ENCODE measurements at places on chromosomes 3 and 15.

DNA sequence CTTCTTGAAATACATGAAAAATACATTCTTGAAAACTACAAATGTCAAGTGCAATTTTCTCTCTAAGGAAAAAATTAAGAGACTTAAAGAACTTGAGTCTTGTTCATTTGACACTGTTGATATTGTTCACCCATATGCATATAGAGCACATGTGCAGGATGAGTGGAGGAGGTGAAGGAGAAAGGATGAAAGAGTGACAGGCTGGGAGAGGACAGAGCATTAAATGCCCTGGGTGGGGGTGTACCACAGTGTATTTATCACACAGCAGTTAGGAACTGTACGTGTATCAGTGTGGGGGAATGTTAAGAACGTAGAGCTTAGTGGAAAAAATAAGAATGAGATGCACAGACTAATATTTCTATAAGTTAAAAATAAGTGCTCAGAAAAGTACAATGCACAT lies 45.7 kb downstream of the CTDSPL start:
- DNase-seq: no peak

GRCh38 chr15:39699516-39700374 lies 82.9 kb downstream of the FSIP1 start:
- no peak for DNase-seq

GRCh38 chr3:6421666-6422445 lies 439.1 kb upstream of the GRM7 start:
- no peak for DNase-seq

- DNase-seq: no peak
These were observed 13.3 kb upstream of the PLSCR1 start for GRCh38 chr3:146557745-146558144.

DNA sequence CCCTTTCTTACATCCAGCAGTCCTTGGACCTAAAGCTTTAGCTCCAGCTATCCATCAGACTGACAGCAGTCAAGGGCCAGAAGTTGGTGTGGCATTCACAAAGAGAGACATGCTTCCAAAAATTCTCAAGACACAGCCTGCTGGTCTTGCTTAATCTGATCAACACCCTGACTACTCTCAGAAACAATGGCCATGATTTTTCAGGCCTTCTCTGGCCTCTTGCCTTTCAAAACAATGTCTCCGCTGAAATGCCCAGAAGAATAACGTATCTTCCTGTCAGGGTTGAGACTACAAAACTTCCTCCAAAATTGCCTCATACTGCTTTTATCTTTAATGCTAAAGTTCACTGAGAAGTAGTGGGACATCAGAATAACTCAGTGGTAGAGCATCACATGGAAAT lies 205.4 kb upstream of the SETMAR start:
- no peak for DNase-seq

GRCh38 chr15:34161329-34161963 lies 48.5 kb downstream of the KATNBL1 start:
- DNase-seq: no peak

- no peak for DNase-seq
These were observed 1.1 kb upstream of the WDR5B start for GRCh38 chr3:122416966-122417365.

DNA sequence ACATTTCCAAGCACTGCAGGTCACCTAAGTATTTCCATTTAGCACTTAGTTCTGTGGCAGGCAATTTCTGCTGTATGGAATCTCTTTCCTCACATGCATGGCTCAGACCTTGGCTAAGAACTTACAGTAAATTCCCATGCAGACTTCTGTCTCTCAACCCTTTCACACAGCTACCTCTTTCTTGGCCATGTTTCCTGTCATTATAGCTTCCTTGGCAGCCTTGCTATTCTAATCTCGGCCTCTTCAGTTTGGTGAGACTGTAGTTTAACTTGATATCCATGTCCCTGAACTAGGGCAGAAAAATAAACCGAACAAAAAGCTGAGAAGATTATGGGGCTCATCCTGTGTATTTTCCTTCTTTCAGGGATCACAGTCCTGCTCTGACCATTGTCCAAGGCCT lies 96.0 kb downstream of the SPATA16 start:
- no peak for DNase-seq

DNA sequence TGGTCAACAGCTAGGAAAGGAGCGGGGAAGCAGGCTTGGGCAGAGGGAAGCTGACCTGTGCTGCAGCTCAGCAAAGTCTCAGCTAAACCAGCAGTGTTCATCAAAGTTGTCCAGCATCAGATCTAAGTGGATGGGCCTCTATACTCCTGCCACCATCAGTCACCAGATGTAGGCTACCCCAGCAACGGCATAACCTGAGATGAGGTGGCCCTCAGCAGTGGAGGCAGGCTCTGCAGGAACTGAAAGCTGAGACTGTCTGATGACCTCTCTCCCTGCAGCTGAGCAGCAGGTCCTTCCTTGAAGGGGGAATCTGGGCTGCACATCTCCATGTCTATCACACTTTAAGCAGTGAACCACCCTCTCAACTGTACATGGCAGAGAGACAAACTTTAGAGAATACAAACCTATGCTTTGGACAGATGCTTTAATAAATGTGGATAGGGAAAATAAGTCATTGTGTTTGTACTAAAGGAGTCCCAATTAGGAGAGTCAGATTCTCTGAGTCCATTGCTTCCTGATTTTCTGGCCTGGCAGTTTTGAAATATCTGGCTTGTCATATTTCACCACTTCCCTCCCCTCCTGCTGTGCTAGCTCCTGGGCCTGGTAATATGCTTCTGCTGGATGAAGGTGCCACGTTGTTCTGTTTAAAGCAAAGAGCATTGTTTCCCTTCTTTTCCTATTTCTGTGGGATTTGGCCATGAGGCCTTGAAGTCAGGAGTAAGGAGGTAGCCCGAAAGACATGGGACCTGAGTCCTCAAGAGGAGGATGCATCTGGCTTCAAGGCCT lies 11.1 kb upstream of the PSTPIP1 start:
- DNase-seq: no peak

GRCh38 chr3:43331381-43331780 lies 45.0 kb downstream of the SNRK start:
- DNase-seq: no peak

DNA sequence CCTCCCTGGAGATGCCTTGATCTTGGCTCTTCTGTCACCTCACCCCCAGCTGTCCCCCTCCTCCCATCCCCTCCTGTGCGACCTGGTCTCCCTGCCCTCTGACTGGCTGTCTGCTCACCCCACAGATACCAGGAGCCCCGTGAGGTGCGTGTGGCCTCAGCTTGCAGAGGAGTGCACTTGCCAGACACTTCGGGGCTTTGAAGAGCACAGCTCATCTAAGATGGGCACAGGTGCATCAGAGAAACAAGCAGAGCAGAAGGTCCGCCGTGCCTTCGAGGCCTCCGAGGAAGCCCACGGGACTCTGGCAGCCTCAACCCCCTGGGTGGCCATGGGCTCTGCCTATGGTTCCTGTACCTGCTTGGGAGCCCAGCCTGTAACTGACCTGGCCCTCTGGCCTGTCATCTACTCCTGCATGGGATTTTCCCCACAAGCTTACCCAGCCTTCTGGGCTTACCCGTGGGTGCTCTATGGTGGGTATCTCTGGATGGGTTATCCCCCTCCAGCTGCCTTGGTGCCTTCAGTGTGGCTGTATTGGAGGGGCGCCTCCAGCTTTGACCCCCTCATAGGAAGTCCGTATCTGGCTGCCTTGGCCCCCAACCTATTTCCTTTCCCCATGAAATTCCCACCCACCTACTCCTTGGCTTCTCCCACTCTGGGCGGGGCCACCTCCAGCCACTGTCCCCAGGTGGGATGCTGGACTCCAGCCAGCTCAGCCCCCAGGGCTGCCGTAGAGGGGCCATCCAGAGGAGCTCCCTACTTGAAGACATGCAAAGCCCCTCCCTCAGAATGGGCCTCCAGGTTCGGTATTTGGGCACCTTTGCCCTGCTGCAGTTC lies 3.8 kb downstream of the PRR23E start:
- DNase-seq: no peak

- no peak for DNase-seq
These were observed 398.1 kb downstream of the NSUN3 start for GRCh38 chr3:94460931-94461330.

- DNase-seq: no peak
These were observed 106.3 kb downstream of the ETFA start for GRCh38 chr15:76204916-76205460.

- no peak for DNase-seq
These were observed 48.3 kb upstream of the CTDSPL start for GRCh38 chr3:37813403-37813802.

DNA sequence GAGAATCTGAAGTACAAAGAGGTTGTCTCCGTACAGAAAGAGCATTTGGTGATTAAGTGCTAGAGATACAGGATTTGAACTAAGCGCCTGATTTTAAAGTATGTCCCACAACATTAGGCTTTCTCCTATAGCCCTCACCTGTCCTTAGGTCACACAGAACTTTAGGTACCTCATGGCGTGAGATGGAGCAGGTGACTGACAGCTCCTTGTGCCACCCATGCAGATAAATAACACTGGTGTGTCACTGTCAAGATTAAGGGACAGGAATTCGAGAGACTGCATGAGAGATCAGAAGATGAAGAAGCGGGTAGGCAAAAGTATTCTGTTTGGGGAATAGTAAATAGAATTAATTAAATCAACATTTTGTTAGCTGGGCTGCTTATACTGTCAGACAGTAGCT lies 1.1 kb downstream of the BLM start:
- no peak for DNase-seq

- DNase-seq: peak; percentile 29
These were observed 81.7 kb downstream of the TAMM41 start for GRCh38 chr3:11764931-11765363.

DNA sequence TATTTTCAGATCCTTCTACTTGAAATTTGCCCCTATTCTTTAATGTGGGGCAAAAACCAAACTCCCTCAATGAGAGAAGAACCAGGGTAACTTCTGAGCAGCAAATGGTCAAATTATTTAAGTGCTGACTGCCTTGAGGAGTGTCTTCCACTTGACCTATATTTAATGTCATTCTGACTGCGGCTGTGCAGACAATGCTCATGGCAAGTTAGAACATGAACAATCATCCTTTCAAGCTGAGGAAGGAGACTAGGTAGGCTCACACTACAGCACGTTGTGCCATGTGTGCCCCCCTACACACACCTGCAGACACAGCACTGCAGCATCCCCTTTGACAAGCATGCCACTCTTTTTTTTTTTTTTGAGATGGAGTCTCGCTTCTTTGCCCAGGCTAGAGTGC lies 98.2 kb downstream of the OSBPL10 start:
- no peak for DNase-seq

DNA sequence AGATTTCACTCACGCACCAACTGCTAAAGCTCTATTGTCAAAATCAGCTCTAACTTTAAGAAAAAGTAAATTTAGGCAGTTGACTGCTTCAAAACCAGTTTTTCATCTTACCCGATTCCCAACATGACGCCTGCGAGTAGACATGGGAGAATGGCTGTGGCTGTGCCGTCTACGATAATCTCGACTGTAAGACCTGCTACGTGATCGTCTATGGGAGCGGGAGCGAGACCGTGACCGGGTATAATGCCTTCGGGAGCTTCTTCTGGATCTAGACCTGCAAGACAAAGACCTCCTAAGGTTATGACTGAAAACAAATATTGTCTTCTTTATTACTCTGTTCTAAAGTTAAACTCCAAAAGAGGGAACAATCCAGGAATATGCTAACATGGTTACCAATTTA lies 12.5 kb downstream of the TRA2B start:
- no peak for DNase-seq

GRCh38 chr3:58234516-58234931 lies 3.1 kb upstream of the ABHD6 start:
- no peak for DNase-seq

DNA sequence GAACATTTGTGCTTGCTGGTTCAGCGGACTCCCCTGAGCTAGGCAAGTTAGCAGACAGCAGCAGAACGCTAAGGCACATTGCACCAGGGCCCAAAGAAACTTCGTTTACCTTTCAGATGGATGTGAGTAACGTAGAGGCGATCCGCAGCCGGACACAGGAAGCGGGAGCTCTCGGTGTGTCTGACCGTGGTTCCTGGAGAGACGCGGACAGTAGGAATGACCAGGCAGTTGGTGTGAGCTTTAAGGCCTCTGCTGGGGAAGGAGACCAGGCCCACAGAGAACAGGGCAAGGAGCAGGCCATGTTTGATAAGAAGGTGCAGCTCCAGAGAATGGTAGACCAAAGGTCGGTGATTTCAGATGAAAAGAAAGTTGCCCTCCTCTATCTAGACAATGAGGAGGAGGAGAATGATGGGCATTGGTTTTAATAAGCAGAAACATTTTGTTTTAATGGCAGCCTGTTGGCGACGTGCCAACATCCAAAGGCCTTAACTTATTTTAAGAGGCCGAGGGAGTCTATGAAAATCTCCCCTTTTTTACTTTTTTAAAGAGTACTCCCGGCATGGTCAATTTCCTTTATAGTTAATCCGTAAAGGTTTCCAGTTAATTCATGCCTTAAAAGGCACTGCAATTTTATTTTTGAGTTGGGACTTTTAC lies 27.9 kb downstream of the SYNM start:
- no peak for DNase-seq

- no peak for DNase-seq
These were observed 46.4 kb upstream of the KLF13 start for GRCh38 chr15:31280046-31280830.

DNA sequence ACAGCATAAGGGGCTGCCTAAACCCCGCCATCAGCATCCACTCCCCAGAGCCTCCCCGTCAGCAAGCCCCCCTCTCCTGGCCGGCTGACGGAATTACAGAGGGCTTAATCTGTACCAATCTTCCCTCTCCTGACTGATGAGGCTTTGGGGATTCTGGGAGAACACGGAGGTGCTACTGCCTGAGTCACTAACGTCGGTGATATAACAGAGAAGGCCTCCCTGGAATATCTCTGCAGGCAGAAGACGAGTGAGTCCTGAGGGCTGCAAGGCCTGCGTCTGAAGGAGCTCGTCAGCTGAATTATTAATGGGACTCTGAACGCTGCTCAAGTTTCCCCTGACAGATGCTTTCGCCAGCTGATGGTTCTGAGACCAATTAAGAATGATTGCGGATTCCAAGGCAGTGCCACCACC lies 147.7 kb downstream of the XXYLT1 start:
- DNase-seq: no peak

DNA sequence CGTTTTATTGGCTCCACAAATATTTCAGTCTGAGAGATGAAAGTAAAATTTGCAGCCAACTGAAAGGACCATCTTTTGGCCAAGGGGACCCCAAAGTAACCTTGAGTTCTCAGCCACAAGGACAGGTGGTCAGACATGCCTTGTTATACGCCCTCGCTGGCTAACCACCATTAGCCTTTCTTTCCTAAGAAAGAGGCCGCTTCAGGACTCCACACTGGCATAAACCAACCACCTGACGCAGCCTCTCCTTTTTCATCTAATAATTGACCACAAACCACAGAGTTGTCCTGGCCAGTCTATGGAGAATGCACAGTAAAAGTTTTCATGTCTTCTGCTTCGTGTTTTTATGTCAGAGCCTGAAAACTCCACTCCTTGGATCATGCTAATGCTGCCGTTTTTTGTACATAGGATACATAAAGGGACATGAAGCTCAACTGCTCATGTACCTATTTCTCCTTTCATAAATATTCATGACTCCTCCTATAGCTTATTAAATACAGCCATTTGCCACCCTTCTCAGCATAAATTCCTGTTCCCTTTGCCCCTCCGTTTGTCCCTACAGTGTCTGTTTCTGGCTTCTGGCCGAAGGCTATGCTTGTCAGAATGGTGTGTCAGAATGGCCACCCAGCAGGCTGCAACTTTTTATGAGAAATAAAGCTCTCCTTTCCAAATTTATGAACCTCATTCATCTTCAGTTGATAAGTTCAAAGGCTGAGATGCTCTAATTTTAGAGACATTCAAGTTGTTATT lies 374.1 kb upstream of the RBMS3 start:
- DNase-seq: no peak
